ENCODE measurements at places on chromosomes 3 and 15. TPM values are rescaled to one million over a fixed set of nuclear protein-coding genes. Genes with fewer than 3 reads are reported as not detected.

GOLGA8R gene
- total RNA-seq, result 0.26 TPM

SI gene
- total RNA-seq, result not detected

LYZL4 gene
- total RNA-seq, result not detected

FBXW12 gene
- total RNA-seq, result not detected

FETUB gene
- total RNA-seq, result not detected

FOXL2 gene
- not detected for total RNA-seq
